HCT116 (cell line): ENCODE measurements at places on chromosomes 4 and X.

DNA sequence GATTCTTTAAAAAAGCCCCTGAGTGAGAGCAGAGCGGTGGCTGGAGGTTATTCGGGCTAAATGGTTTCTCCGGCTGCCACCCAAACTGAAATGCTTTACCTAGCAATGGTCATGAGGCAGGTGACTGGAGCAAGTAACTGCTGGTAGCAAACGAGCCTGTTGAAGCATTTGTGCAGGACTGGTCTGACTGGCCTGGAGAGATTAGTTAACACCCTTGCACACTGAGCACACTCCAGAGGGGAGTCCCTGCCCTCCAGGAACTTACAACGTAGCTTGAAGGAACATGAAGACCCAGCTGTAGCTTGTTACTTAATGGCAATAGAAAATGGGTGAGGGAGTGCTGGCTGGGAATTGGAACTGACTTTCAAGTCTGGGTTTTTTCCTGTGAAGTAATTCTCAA is 40.4 kb downstream of the CCNG2 start:
- H3K4me1 ChIP-seq, result peaks cover 4% of the 10 kb centered on the region; the same call in 1 of the 2 replicates
- no peak for DNase-seq
- H3K36me3 ChIP-seq, result no peaks in the 10 kb centered on the region
- no peaks in the 10 kb centered on the region for H3K27me3 ChIP-seq
- H3K27ac ChIP-seq, result no peak overlapping the region

- DNase-seq, result no peak
- H3K4me1 ChIP-seq, result no peaks in the 10 kb centered on the region
- no peak overlapping the region for H3K4me3 ChIP-seq
These were observed 25.8 kb downstream of the OTUD6A start for GRCh38 chrX:70087857-70088630.

GRCh38 chr4:74738464-74739143 is 55.7 kb downstream of the BTC start:
- no peak for DNase-seq
- H3K4me3 ChIP-seq, result no peak overlapping the region
- no peaks in the 10 kb centered on the region for H3K27me3 ChIP-seq
- no peaks in the 10 kb centered on the region for H3K4me1 ChIP-seq
- no peaks in the 10 kb centered on the region for H3K36me3 ChIP-seq

DNA sequence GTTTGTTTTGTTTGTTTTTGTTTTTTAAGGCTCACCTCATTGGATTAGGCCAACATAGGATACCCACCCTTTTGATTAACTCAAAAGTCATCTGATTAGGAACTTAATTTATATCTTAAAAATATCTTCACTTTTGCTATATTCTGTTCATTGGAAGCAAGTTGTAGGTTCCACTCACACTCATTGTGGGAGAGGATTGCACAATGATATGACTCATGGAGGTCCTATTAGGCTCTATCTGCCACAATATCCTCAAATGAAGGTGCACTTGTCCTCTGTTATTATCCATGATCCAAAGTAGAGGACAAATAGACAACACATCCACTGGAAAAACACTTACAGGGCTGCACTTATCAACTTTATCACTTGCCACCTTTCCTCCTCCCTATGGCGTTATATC is 60.5 kb upstream of the ADAMTS3 start:
- no peak overlapping the region for H3K4me3 ChIP-seq
- no peaks in the 10 kb centered on the region for H3K4me1 ChIP-seq
- DNase-seq, result no peak
- H3K27me3 ChIP-seq, result no peaks in the 10 kb centered on the region
- no peak overlapping the region for H3K27ac ChIP-seq

- no peaks in the 10 kb centered on the region for H3K36me3 ChIP-seq
- H3K27me3 ChIP-seq, result no peaks in the 10 kb centered on the region
- no peak for DNase-seq
- no peak overlapping the region for H3K27ac ChIP-seq
These were observed 201.1 kb downstream of the OPHN1 start for GRCh38 chrX:68232206-68232605.
